ENCODE measurements at places on chromosomes 13 and 19.

GRCh38 chr13:69948016-69948415 lies 159.6 kb upstream of the ATXN8OS start:
- DNase-seq: peak; percentile 19

DNA sequence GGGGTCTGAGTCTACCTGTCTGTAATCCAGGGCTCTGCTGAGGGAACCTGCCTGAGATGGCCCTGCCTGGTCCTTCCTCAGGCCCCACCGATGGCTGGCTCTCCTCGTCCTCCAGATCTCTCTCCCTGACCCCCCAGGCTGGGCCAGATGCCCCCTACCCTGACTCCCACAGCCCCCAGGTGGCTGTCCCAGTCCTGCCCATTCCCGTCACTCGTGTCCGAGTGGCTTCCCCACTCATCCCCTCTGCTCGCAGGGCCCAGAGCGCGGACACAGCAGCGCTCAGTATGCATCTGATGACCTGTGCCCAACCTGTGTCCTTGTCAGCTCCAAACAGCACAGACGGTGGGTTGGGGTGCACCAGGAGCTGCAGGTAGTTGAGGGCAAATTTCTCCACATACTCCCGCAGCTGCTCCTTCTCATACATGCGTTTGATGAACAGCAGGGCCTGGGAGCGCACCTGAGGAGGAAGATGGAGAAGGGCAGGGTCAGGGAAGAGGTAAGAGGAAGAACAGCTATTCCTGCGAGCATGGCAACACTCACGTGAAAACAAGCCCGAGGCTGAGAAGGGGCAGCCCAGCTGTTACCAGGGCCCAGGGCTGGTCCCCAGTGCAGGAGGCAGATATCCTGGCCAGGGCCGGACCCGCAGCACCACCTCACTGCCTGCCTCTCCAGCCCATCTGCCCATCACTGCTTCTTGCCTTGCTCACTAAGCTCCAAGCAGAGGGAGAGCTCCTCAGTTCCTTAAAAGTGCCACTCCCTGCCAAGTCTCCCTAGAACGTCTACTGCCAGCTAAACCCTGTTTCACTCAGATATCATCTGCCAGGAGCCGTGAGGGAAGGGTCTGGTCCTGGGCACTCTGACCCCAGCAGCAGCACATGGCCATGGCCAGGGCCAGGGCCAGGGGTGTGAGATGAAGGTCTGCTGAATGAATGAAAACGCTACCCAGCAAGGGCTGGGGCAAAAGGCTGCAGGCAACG lies 11.1 kb upstream of the RSPH6A start:
- no peak for DNase-seq

GRCh38 chr19:35247526-35248309 lies 1.1 kb upstream of the LSR start:
- DNase-seq: peak; percentile 63

DNA sequence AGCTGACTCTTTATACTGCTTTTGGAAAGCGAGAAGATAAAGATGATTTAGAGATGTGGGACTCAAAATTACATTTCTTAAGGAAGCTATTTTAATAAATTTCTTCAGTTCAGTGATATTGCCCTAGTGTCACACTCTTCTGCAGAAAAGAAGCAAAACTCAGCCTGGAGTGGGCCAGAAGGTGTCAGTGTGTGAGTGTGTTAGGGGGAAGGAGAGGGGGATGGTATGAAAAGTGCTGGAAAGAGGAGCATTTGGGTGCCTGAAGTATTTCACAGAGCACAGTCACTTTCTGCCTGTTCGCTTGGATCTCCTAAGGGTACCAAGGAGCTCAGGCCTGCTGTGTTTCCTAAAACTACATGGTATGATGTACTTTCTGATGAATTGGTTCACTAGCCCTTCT lies 84.5 kb upstream of the FRY start:
- DNase-seq: peak; percentile 39

DNA sequence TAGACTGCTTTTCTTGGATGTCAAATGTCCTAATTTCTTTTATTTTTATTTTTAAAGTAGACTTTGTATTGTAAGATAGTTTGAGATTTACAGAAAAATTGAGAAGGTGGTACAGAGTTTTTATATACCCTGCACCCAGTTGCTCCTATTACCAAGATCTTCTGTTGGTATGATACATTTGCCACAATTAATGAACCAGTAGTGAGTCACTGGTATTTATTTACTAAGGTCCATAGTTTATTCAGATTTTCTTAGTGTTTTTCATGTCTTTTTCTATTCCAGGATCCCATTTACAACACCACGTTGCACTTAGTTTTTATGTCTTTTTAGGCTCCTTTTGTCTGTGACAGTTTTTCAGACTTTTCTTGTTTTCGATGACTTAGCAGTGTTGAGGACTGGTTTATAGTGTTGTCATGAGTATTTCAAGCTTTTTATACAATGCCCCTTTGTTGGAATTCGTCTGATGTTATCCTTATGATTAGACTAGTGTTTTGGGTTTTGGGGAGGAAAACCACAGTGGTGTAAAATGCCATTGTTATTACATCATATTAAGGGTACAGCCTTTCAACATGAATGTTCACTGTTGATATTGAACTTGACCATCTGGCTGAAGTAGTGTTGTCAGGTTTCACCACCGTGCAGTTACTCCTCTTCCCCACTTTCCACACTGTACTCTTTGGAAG lies 35.9 kb downstream of the COG3 start:
- DNase-seq: no peak

GRCh38 chr19:1156305-1156801 lies 17.7 kb downstream of the SBNO2 start:
- DNase-seq: no peak
